Activated naive CD4-positive, alpha-beta T cell (primary cell): ENCODE measurements at places on chromosomes 11 and 22.

DNA sequence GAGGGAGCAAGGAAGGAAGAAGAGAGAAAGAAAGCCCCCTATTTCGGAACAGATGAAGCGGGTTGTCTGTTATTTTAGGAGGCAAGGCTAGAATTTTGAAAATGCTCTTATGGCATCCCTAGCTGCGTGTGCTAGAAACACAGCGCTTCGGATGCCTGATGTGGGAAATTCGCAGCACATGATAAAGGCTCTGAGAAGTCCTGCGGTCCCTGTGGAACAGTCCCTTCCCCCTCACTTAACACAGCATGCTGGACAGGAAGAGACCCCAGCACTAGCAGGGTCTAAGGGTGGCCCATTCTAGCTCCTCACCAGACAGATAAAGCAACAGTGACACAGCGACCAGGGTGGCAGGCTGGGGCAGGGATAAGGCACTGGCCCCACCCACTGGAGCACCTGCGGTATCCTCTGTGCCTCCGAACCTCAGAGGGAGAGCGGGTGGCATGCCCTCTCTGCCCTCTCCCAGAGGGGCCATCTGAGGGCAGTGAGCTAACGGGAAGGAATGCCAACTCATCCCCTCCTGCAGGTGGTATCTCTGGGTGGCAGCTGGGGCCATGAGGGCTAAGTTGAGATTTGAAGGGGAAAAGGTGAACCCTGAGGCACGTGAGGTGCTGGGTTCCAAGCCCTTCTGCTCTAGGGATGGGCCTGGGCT is 75.7 kb downstream of the SCUBE1 start:
- DNase-seq, result no peak

- no peak for DNase-seq
Measured at GRCh38 chr11:127616158-127616557, 615.6 kb upstream of the KIRREL3 start.

- no peak for DNase-seq
Measured at GRCh38 chr11:114273890-114274635, 22.1 kb upstream of the NNMT start.

- DNase-seq, result no peak
Measured at GRCh38 chr11:94802501-94802900, 34.3 kb downstream of the AMOTL1 start.

- DNase-seq, result no peak
Measured at GRCh38 chr11:107457205-107457557, 444 bp downstream of the CWF19L2 start.

GRCh38 chr11:859394-860131 is 16.9 kb downstream of the TSPAN4 start:
- no peak for DNase-seq

DNA sequence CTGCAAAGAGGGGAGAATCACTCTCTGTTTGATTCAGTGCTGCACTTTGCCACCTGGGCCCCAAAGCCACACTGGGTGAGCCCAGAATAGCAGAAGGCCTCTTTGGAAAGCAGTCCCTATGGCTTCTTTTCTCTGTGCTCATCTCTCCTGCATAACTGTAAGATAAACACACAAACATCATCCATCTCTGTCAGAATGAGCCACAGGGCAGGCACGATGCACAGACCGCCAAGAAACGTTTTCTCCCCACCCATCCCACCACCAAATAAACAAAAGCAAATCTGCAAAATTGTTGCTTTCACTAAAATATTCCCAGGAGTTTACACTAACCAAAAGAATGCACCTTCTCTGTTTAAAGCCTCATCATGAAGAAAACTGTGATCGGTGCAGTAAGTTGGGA is 196.4 kb upstream of the POU2AF2 start:
- DNase-seq, result no peak

DNA sequence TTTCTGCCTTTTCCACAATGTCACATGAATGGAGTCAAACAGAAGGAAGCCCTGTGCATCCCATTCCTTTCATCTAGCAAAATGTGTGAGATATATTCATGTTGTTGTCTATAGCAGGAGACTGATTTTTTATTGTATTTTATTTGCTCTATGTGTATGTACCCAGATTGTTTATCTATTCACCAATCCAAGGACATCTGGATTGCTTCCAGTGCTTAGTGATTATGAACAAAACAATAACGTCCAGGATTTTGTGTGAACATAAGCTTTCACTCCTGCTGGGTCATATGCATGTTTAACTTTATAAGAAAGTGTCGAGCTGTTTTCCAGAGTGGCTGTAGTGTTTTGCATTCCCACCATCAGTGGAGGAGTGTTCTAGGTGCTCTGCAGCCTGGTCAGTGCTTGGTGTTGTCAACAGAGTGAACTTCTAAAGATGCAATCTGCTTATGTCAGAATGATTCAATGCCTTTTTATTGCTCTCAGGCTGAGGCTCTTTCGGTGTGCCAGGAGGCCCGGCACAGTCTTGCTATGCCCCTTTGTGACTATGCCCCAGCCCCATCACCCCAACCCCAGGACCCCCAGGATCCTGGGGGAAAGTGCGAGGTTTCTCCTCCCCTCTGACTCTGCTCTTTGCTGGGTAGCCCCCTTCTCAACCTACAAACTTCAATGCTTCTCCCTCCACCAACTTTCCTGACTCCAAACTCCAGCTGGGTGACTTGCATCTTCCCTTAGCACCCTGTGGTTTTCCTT is 19.9 kb upstream of the SYT13 start:
- no peak for DNase-seq

- peak; percentile 63 for DNase-seq
Measured at GRCh38 chr22:31248138-31248745, 36.1 kb downstream of the LIMK2 start.

DNA sequence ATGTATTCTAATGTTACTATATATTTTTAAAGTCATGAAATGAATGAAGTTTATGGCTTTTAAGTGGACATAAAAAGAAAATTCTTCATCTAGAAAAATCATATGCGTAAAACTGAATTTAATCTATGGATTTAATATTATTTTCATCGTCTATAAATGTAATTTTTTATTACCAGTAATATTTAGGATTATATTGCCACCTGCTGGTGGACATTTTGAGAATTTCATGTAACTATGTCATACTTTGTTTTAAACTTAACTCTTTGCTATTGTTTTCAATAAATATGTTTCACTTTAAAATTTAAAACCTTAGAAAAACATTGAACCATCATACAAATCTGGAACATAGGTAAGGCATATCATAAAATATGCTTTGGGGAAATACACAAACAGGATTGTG is 66.5 kb upstream of the CEP126 start:
- no peak for DNase-seq

- DNase-seq, result no peak
Measured at GRCh38 chr11:130156108-130157022, 3.2 kb upstream of the ST14 start.

DNA sequence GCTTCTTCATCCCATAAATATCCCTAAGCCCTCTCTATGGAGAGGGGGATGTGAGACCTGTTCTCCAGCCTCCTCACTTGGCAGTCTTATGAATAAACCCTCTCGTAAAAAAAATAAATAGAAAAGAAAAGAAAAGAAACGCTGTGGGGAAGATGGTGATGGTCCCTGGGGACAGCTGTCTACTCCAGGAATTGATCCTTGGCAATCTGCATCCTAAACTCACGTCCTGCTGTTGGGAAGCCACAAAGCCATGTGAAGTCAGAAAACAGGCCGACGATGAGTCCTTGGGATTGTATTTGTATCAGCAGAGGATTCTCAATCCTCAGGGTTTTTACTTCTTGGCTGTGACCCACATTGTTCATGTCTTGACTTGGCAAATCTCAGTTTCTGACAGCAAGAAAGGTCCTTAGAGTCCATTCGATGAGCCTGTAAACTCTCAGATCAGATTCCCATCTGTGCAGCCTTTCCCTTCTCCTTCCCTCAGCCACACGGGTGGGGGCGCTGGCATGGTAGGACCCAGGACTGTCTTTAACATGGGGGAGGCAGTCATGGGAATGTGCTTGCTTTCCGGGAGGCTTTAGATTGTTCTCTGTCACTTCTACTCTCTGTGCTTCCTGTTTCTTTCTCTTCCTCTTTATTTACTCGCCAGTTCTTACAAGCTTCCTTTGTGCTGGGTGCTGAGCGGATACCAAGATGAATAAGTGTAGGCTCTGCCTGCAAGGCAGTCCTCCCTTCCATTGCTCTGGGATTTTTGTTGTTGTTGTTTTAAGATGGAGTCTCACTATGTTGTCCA is 24.9 kb downstream of the TCP11L1 start:
- DNase-seq, result no peak

GRCh38 chr11:63017306-63017974 is 1.8 kb upstream of the SLC22A8 start:
- no peak for DNase-seq

DNA sequence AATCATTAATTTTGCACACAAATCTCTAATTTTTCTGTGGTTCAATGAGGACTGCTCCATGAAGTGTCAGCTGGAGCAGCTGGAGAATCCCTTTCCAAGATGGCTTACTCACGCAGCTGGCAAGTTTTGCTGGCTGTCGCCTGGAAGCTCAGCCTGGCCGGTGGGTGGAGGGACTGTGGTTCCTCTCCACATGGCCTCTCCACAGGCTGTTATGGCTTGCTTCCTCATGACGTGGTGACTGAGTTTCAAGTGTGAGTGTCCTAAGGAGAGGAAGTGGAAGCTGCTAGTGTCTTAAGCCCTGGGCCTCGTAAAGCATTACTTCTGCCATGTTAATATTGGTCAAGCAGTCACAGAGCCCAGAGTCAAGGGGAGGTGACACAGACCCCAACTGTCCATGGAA is 14.0 kb upstream of the NRIP3 start:
- no peak for DNase-seq
